ENCODE measurements at places on chromosomes 13 and 19.

- no peak for DNase-seq
Observed at GRCh38 chr13:111462221-111462764, 141.9 kb downstream of the TEX29 start.

DNA sequence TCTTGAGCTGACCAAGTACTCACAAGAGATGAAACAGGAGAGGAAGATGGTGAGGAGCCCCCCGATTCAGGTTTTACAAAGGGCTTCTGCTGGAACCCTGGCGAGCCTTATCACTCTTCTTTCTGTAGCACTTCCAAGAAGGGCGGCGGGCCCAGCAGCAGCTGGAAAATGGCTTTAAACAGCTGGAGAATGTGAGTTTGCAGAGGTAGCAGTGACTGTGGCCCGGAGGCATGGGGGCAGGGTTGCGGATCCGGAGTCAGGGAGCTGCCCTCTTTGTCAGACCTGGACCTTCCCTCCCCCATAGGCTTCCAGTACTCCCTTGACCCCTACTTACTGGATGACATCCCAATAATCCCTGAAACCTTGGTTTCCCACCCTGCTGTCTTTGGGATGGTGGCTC is 3.6 kb downstream of the TRIP10 start:
- no peak for DNase-seq

DNA sequence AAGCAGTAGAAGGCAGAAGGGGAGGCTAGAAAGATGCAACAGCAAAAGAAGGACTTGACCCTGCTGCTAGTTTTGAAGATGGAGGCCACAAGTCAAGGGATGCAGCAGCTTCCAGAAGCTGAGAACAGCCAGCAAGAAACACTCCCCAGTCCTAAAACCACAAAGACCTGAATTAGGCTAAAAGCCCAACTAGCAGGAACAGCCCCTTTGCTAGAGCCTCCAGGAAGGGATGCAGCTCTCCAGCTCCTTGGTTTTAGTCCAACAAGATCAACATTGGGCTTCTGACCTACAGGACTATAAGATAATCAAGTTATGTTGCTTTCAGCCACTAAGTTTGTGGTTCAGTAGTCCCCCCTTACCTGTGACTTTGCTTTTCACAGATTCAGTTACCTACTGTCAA is 10.5 kb upstream of the LATS2 start:
- DNase-seq: no peak

- DNase-seq: no peak
Observed at GRCh38 chr13:113283904-113284303, 13.1 kb upstream of the LAMP1 start.

DNA sequence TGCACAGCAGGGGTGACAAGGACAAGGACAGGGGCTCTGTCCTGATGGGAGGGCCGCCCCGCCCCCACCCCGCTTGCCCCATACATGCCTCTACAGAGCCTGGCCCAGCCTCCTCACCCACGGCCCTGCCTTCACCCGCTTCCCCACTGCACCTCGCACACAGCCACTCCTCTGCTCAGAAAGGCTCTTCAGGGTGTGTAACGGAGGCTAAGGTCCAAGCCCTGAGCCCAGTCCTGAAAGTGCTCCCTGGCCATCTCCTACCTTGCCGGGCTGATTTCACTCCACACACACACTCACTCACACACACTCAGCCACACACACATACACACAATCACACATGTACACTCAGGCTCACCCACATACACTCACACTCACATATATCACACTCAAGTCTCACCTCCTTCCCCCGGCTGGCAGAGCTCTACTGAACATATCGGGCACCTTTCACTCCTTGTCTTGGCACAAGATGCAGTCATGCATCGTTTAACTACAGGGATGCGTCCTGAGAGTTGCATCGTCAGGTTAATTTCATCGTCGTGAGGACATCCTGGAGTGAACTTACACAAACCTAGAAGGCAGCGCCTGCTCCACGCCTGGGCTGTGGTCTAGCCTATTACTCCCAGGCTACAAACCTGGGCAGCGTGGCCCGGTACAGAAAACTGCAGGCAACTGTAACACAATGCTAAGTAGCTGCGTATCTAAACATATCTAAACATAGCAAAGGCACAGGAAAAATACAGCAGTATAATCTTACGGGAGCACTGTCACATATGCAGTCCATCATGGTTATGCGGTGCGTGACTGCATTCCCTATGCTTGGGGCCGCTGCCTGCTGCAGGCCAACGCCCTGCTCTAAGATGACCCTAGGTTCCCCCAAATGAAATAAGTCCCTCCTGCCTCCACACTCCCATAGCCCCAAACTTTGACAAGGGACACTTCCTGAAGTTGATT is 13.1 kb downstream of the EPS15L1 start:
- no peak for DNase-seq

DNA sequence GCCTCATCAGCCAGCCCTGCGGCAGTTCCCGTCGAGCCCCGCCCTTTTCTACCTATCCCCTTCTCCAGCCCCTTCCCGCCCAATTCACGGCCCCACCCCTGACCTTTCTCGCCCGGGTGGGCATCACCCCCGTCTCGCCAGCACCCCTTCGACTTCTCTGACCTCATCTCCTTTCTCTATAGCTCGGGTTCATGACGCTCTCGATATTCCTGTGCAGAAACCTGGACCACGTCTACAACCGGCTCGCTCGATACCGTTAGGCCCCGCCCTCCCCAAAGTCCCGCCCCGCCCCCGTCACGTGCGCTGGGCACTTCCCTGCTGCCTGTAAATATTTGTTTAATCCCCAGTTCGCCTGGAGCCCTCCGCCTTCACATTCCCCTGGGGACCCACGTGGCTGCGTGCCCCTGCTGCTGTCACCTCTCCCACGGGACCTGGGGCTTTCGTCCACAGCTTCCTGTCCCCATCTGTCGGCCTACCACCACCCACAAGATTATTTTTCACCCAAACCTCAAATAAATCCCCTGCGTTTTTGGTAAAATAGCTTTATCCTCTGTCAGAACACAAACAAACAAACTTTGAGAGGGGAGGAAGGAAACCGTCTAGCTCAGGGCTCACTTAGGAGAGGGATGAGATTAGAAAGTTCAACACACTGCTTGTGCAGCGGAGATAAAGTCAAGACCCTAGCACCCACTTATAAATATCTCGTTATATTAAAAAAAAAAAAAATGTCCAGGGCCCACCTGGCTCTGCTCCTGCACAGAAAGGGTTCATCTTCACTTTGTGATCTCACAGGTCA is 5.1 kb downstream of the CD37 start:
- DNase-seq: no peak

GRCh38 chr13:100581504-100581903 is 7.1 kb downstream of the GGACT start:
- no peak for DNase-seq

- peak; percentile 93 for DNase-seq
Observed at GRCh38 chr19:43562698-43563241, 12.6 kb downstream of the XRCC1 start.

DNA sequence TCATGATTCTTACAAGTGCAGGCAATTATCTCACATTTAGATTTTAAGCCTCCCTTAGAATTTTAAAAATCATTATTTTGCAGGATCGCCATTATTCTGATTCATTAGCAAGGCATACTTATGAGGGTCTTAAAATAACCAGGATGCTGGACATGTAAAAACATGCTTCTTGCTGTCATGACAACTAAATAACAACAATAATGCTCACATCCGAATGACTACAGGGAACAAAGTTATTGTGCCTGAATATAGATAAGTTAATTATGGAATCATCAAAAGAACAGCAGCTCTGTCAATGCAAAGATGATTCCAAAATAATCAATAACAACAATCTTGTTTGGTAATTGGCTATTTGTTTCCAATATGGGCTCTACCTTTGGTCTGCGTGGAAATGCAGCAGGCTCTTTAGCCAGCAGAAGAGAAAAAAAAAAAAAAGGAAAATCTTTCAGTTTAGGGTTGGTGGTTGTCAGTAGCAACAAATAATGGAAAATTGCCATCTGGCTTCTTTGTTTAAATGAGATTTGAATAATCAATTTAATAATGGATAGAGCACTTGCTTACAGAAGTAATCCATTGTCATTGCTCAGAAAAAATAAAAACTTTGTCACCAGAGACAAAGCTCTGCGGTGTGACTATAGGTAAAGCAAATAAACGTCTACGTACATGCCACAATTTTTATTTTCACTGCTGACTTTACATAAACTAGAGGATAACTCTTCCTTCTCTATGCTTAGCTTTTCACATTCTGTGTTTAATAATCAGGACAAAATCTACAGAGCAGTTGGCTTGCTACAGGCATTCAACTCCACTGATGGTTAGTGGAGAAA is 468.9 kb upstream of the TSHZ3 start:
- no peak for DNase-seq

DNA sequence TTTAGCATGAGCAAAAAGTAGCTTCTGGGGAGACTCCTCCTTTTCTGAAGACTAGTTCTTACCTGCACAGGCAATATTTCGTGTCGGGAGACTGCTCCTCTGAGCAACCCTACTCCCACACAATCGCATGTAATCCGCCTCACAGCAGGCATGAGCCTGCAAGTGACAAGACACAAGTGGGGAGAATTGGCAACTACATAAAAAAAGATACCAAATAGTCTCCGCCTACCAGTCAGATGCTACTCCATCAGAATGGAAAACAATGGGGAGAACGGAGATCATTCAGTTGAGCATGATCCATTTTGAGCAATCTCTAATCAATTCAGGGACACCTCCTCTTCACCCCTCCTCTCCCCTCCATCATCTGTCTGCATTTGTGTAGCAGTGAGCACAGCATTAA is 321.0 kb downstream of the COG6 start:
- DNase-seq: no peak

DNA sequence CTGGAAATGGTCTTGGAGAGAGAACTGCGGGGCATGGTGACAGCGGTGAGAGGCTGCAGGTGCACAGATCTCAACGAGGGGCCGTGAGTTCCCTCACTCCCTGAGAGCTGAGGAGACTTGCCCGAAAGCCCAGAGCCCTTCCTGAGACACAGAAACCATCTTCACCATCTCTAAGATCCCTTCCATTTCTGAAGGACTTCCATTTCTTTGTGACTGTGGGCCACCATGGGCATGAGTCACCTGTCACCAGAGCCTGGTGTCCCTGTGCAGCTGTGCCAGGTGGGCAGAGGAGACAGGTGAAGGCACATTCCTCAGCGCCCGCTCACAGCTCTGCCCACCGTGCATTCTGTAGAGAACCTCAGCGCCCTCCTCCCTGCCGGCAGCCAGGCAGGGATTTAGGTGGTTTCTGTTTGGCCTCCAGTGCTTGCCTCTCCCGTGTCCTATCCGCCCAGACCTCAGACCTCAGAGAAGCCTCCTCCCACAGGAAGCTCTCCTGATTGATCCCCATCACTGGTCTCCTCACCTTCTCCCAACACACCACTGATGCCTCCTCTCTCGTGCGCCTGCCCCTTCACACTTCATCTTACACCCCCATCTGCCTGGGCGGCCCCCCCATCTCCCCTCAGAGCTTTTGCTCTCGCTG is 24.2 kb downstream of the SH3GL1 start:
- no peak for DNase-seq

DNA sequence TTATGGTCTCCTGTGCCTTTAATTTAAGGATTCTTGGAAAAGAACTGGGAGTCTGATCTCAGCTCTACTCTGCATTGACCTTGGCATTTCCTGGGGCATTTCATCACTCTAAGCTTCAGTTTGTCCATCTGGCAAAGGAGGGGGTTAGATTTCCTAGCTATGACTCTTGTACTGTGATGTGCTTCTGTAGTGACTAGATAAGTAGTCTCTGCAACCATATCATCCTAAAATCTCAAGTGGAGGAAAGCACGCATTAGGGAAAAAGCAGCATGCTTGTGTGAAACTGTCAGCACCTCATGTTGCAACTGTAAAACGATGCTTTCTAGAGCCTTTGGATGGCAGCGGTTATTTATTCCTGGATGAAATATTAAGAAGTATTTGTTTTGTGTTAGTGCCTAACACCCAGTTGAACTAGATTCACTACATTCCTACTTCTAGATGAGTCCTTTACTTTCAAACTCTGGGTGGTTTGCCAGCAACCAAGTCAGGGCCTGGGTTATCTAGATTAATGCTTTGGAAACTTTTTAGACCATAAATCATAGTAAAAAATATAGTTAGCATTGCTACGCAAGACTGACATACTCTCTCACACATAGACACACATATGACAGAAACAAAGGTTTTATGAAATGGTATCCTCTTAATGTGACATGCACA is 6.8 kb downstream of the WDFY2 start:
- DNase-seq: peak; percentile 6

- DNase-seq: no peak
Observed at GRCh38 chr13:46337700-46338099, 49.4 kb downstream of the RUBCNL start.

DNA sequence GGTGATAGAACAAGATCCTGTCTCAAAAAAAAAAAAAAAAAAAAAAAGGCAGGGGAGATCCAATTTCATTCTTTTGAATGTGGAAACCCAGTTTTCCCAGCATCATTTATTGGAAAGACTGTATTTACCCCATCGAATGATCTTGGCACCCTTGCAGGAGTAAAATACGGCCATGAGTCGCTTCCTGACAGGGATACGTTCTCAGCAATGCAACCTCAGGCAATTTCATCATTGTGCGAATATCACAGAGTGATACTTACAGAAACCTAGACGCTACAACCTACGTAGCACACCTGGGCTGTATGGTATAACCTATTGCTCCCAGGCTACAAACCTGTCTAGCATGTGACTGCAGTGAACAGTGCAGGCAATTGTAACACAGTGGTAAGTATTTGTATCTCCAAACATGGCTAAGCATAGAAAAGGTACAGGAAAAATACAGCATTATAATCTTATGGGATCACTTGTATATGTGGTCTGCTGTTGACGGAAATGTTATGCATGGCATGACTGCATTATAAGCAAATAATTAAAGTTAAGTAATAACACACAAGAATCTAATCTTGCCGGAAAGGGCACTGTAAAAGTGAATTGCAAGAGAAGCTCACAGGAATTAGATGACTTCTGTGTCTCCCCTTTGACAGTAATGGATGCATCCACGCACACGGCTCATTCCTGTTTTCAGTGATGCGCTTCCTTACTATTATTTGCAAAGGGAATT is 24.1 kb downstream of the RFX2 start:
- no peak for DNase-seq

DNA sequence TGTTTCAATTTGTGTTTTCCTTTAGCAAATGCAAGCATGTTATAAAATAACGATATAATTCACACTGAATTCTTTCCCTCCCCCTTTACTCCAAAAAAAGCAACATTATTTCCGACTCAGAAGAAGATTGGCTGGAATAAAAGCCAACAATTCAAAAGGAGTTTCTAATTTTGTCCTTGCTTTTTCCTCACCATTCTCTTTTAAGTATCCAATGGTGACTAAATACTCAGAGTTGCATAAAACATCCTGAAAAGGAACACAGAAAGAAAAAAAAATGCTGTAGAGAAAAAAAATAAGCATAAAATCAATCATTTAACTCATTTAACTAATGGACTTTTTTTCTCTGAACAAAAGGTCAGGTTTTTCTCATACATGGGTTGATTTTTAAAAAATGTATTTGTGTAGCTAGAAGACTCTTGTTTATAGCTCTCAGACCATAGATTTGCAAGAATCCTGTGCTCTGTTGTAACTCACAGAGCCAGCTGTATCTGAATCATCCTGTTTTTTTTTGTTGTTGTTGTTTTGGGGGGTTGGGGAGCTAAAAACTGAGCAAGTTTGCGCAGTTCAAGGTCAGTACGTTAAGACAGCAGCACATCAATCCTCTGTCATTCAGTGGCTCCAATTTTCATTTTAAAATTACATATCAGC is 108.1 kb downstream of the PCDH17 start:
- no peak for DNase-seq
